ENCODE measurements at places on chromosomes 4 and X. TPM values are rescaled to one million over a fixed set of nuclear protein-coding genes. Genes with fewer than 3 reads are reported as not detected.

SMR3B gene
- not detected for total RNA-seq

MAGEE1 gene
- total RNA-seq = 3.3 TPM

ZNF718 gene
- total RNA-seq = 19.0 TPM

PNPLA4 gene
- 5.6 TPM for total RNA-seq

GPRIN3 gene
- total RNA-seq = 66.9 TPM

KIT gene
- 11.0 TPM for total RNA-seq

- peak; percentile 93 for DNase-seq
- H3K27me3 ChIP-seq = no peaks in the 10 kb centered on the region
- peaks cover 23% of the 10 kb centered on the region for H3K36me3 ChIP-seq
- H3K4me1 ChIP-seq = peaks cover 39% of the 10 kb centered on the region
- H3K4me3 ChIP-seq = peak within 1 kb of the TSS; percentile 100
These were observed at the start of gene IDS for GRCh38 chrX:149504915-149505651. Gene IDS (minus strand): TSS chrX:149505306. CDS start chrX:149505137, 169 bp downstream.

GRCh38 chrX:105650986-105651385, 171.4 kb upstream of the NRK start:
- no peaks in the 10 kb centered on the region for H3K36me3 ChIP-seq
- DNase-seq = no peak
- no peaks in the 10 kb centered on the region for H3K4me1 ChIP-seq
- no peaks in the 10 kb centered on the region for H3K27me3 ChIP-seq

DNA sequence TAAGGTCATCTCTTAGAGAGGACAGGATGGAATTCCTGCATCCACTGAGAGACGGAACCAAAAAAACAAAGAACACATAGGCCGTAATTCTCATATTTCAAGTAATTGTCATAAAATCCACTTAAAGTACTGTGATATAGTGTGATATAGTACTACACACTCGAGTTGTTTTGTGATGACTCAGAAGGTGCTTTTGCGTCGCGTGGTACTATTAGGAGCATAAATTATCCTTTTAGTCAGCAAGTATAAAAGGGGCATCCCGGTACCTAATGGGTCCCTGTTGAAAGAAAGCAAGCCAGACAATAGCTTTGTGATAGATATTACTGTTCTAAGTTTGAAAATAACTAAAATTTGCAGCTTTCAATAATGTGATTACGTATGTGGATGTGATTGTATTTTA, 55.3 kb downstream of the GPR143 start:
- H3K4me1 ChIP-seq = peaks cover 8% of the 10 kb centered on the region
- no peak for DNase-seq
- H3K27ac ChIP-seq = no peak overlapping the region
- H3K36me3 ChIP-seq = peaks cover 24% of the 10 kb centered on the region
- no peak overlapping the region for H3K4me3 ChIP-seq

GRCh38 chr4:68129793-68130192, at the start of gene TMPRSS11F:
Gene TMPRSS11F (minus strand): TSS chr4:68129869. CDS start chr4:68129820, 49 bp downstream.
- no peaks in the 10 kb centered on the region for H3K36me3 ChIP-seq
- no peak for DNase-seq
- no peak within 1 kb of the TSS for H3K4me3 ChIP-seq
- H3K27ac ChIP-seq = no peak within 1 kb of the TSS
- no peaks in the 10 kb centered on the region for H3K4me1 ChIP-seq
- no peaks in the 10 kb centered on the region for H3K27me3 ChIP-seq

- no peaks in the 10 kb centered on the region for H3K36me3 ChIP-seq
- no peak overlapping the region for H3K4me3 ChIP-seq
- H3K27me3 ChIP-seq = no peaks in the 10 kb centered on the region
- peak overlapping the region; percentile 57 for H3K27ac ChIP-seq
- peak; percentile 60 for DNase-seq
These were observed 139.9 kb upstream of the SLC4A4 start for GRCh38 chr4:71198958-71199357.

DNA sequence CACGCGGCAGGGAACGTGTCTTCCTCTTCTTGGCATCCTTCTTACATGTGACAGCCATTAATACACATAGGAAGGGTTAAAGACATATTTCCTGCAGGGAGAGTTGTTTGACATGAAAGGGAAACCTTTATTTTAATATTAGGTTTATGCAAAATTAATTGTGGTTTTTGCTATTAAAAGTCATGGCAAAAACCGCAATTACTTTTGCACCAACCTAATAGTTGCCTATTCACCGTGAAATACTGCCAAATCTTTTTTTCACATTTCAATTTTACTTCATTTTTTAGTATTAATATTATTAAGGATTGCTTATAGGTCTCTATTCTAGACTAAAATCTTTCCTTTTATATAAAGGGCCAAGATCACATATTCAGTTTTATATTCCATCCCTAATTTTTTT, 230.4 kb upstream of the PITX2 start:
- no peak overlapping the region for H3K4me3 ChIP-seq
- DNase-seq = no peak
- H3K4me1 ChIP-seq = no peaks in the 10 kb centered on the region
- no peaks in the 10 kb centered on the region for H3K36me3 ChIP-seq
- no peak overlapping the region for H3K27ac ChIP-seq
- no peaks in the 10 kb centered on the region for H3K27me3 ChIP-seq

GRCh38 chrX:39676434-39676833, 421.3 kb downstream of the BCOR start:
- no peaks in the 10 kb centered on the region for H3K27me3 ChIP-seq
- no peak for DNase-seq
- H3K4me1 ChIP-seq = no peaks in the 10 kb centered on the region
- no peak overlapping the region for H3K27ac ChIP-seq

DNA sequence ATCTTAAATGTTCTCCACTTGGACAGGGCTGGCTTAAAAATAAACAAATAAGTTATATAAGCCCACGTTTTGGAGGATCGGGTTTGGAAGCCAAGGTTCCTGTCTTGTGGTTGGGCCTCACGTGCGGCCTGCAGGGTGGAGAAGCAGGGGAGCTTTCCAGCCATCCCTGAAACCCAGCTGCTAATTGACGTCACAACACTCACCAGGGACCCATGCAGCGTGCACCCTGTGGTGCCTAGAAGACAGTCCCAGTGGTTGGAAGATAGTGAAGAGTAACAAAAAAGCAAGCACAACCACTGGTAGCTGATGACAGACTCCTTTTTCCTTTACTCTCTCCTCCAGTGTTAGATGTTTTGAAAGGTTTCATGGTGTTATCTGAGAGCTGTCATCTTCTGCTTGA, 142.0 kb upstream of the RBPJ start:
- peak; percentile 23 for DNase-seq
- H3K36me3 ChIP-seq = peaks cover 1% of the 10 kb centered on the region
- peaks cover 12% of the 10 kb centered on the region for H3K4me1 ChIP-seq
- H3K27me3 ChIP-seq = no peaks in the 10 kb centered on the region

GRCh38 chrX:140503238-140503601, 1.6 kb downstream of the SOX3 start:
- no peak for DNase-seq
- H3K4me3 ChIP-seq = no peak overlapping the region
- H3K27me3 ChIP-seq = peaks cover 57% of the 10 kb centered on the region
- H3K27ac ChIP-seq = no peak overlapping the region
- no peaks in the 10 kb centered on the region for H3K4me1 ChIP-seq

GRCh38 chrX:110180176-110180927, 137.5 kb downstream of the AMMECR1 start:
- no peak overlapping the region for H3K27ac ChIP-seq
- H3K36me3 ChIP-seq = peaks cover 5% of the 10 kb centered on the region
- DNase-seq = no peak
- H3K27me3 ChIP-seq = no peaks in the 10 kb centered on the region
- no peak overlapping the region for H3K4me3 ChIP-seq
- H3K4me1 ChIP-seq = peaks cover 10% of the 10 kb centered on the region

- H3K27ac ChIP-seq = no peak overlapping the region
- no peaks in the 10 kb centered on the region for H3K36me3 ChIP-seq
- no peak overlapping the region for H3K4me3 ChIP-seq
- DNase-seq = no peak
These were observed 315.9 kb downstream of the MAPK10 start for GRCh38 chr4:86043755-86044592.

DNA sequence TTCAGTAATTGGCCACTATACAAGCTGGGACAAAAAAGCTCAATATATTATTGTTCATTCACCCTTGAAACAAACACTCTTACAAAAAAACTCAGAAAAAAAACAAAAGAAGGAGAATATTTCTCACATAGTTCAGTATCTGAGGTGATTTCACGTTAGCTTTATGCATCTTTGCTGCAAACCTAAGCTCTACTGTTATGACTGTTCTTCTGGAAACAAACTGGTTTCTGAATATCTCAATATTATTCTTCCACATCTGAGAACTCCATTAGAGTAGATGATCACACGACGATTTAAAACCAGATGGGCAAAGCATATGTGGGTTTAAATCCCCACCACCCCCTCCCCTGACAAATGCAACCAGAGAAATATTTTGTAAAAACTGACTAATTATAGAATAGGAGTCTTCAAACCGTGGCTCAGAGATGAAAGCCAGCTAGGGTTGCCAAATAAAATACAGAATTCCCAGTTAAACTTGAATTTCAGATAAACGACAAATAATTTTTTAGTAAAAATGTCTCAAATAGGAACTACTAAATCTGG, 182.0 kb upstream of the FAM241A start:
- H3K27ac ChIP-seq = no peak overlapping the region
- H3K27me3 ChIP-seq = peaks cover 3% of the 10 kb centered on the region
- no peak for DNase-seq
- H3K4me1 ChIP-seq = no peaks in the 10 kb centered on the region

GRCh38 chr4:145859926-145860325, 78.7 kb downstream of the ZNF827 start:
- H3K27me3 ChIP-seq = no peaks in the 10 kb centered on the region
- H3K36me3 ChIP-seq = peaks cover 14% of the 10 kb centered on the region
- no peak for DNase-seq
- H3K4me1 ChIP-seq = no peaks in the 10 kb centered on the region

GRCh38 chr4:142812091-142812490, 34.0 kb downstream of the INPP4B start:
- no peak overlapping the region for H3K27ac ChIP-seq
- H3K4me1 ChIP-seq = peaks cover 4% of the 10 kb centered on the region
- no peaks in the 10 kb centered on the region for H3K36me3 ChIP-seq
- H3K4me3 ChIP-seq = no peak overlapping the region

GRCh38 chrX:154733066-154733425, 17.8 kb downstream of the GAB3 start:
- peak overlapping the region; percentile 74 for H3K4me3 ChIP-seq
- H3K27me3 ChIP-seq = no peaks in the 10 kb centered on the region
- peaks cover 96% of the 10 kb centered on the region for H3K4me1 ChIP-seq
- peaks cover 39% of the 10 kb centered on the region for H3K36me3 ChIP-seq

- no peaks in the 10 kb centered on the region for H3K36me3 ChIP-seq
- no peaks in the 10 kb centered on the region for H3K4me1 ChIP-seq
- no peak overlapping the region for H3K27ac ChIP-seq
- H3K27me3 ChIP-seq = no peaks in the 10 kb centered on the region
These were observed 210.5 kb downstream of the SH3BGRL start for GRCh38 chrX:81412428-81412827.

DNA sequence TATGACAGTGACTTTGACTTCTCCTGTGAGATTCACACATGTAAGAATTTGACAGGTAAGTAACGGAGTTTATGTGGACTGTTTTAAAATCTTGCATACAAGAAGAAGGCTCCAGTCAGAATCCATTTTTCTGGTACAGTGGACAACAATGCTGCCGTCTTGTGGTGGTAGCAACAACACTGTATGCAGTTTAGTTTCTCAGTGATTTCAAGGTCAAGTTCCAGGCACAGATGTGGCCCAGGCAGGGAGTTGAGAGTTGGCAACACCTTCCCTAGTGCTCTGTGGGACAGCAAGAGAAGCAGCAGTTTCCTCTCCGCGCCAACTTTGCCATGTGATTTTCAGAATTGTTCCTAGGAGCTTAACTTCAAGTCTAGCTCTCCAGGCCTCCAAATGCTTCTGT, 56.0 kb upstream of the STPG2 start:
- no peak overlapping the region for H3K4me3 ChIP-seq
- no peak overlapping the region for H3K27ac ChIP-seq
- DNase-seq = no peak
